ENCODE measurements at places on chromosomes 4 and X.
A peak's percentile ranks its signal among the peaks of the same experiment; 100 is the strongest.

- DNase-seq, result no peak
Measured at GRCh38 chr4:1683261-1683735, 815 bp downstream of the FAM53A start.

DNA sequence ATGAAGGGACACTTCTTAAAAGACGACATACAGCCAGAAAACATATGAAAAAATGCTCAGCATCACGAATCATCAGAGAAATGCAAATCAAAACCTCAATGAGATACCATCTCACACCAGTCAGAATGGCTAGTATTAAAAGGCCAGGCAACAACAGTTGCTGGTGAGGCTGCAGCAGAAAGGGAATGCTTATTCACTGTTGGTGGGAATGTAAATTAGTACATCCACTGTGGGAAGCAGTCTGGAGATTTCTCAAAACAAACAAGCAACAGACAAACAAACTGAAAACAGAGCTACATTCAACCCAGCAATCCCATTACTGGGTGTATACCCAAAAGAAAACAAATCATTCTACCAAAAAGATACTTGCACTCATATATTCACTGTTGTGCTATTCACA lies 197.9 kb downstream of the EVC2 start:
- DNase-seq, result no peak

- no peak for DNase-seq
Measured at GRCh38 chrX:136191171-136191570, 43.8 kb downstream of the FHL1 start.

DNA sequence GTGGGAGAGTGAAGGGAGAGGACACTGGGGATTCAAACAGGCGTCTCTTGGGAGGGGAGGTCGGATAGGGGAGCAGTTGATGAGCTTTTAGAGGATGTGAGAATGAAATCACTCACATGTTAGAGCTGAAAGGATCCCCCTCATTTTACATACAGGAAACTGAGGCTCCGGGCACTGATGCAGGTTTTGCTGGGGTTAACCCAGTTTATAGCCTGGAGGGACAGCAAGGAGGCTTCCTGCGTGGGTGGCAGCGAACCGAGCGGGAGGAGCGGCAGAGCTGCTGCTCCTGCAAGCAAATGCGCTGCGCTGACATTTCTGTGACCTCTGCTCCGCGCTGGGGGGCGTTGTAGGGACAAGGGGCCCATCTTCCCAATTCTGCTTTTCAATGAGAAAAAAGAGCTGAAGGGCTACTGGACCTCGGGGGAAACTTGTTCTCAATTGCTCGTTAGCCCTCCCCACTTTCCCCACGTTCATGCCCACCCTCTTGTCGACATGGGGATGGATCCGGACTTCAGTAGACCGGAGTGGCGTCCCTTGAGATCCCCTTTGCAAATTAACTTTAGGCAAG lies 1.2 kb upstream of the NEUROG2 start:
- no peak for DNase-seq

DNA sequence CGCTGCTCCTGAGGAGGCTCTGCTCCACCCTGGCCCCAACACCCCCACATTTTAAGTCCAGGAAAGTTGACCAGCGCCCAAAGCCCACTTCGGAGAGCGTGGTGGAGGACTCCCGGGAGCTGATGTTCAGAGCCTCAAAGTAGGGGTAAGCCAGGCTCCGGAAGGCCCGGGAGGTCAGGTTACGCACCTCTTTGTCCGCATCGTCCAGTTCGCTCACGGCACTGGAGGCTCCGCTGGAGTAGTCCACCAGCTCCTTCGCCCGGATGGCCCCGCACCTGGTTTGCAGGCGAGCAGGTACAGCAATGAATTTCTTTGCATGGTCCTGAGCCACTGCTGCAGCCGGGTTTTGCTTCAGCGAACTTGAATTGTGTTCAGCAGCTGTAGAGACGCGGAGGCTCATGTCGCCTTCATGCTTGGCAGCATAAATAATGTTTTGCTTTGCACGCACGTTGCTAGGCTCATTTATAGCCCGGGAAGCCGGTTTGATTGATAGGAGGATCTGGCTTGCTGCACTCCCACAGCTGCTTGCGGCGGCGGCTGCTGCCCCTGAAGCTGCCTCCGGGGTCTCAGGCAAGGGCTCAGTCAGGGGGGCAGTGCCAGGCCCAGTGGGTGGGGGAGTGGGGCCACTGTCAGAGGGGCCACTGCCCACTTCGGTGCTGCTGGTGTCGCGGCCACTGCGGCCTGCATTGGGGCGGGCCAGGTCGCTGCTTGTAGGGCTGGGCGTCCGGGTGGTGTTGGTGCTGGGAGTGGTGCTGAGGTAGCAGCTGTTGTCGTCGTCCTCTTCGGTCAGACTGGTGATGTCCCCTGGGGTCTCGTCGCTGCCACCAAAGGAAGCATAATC lies 4.8 kb downstream of the C4orf54 start:
- DNase-seq, result no peak

- DNase-seq, result peak; percentile 38
Measured at GRCh38 chrX:130110379-130111219, at the start of gene ELF4. TSS of gene ELF4 (minus strand) at chrX:130110497. CDS start at chrX:130081330, 29,167 bp downstream.

DNA sequence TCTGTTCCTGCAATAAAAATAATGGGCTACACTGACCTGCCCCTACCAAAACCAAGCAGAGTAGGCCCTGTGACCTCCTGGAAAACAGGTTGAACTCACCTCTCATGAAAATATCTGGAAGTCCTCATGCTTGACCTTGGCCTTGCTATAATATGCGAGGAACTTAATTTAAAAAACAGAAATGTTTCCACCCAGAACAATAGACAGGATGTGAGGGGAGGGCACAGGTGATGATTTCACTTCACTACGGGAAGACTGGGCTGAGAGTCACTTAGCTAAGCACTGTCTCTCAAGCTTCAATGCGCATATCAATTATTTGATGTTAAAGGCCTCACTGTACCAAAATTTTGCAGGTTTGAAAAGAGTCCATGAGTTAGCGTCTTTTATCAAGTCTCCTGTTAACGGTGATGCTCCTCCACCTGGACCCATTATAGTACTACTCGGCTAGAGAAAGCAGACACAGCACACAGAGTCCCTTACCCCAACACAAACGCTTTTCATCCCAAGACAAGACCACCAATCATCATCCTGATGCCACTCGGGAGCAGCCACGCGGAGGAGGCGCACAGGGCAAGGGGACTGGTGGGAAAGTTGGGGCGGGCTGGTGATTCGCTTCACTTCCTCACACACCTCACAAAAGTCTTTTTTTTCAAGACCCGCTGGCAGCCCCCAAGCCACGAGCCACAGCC lies 25.9 kb downstream of the ZNF721 start:
- no peak for DNase-seq

DNA sequence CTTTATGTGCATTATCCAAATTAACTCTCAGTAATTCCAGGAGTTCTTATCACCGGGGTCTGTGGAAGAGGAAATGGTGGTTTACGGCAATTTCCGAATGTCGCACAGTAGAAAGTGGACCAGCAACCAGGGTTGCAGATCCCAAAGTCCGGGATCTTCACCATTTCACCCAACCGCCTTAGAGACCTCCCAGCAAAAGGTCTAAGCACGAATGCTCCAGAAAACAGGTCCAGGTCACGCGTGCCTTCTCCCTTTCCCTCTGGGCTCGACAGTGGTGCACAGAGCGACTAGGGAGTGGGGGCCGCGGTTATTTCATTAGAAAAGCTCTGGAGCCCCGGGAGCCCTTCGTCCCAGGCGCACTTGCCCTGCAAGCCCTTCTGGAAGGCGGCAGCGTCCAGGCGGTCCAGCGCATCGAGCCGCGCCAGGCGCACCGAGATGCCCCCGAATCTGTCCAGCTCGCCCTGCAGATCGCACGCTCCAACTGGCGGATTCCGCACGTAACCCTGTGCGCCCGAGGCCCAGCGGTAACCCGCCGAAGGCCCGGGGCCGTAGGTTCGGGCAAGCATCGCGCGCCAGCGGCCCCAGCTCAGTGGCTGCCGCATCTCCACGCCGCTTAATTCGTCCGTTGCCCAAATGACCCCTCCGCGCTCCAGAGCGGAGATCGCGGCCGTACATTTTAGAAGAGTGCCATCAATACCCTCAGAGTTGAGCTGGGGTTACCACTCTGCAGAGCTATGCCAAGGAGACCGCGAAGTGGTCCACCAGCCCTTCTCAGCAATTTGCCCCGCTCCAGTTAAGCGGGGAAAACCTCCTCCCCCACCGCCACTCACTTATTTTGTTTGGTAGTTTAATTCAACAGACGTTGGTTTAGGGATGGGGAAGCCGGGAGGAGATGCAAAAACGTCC lies at the start of gene NUDT6:
Gene NUDT6, minus strand, starts transcription at position 627 of the 906 bp plus-strand sequence. Its CDS starts 25 bp downstream, at position 602.
- peak; percentile 3 for DNase-seq

DNA sequence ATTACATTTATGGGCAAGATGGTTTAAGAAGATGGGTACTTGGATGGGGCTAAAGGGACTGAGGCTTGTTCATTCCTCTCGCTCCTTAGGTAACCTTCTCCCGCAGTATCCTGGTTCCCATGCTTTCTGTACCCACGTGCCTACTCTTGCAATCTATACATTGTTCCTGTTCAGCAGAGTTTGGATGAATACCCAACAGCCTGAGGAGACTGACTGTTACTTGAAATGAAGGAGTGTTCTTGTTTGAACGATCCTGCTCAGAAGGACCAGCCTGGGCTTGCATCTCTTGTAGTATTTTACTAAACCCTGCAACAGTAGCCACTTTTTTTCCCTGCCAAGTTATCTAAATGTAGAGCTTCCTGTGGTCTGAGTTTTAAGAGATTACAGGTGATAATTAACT lies 33.7 kb upstream of the ADH6 start:
- no peak for DNase-seq

DNA sequence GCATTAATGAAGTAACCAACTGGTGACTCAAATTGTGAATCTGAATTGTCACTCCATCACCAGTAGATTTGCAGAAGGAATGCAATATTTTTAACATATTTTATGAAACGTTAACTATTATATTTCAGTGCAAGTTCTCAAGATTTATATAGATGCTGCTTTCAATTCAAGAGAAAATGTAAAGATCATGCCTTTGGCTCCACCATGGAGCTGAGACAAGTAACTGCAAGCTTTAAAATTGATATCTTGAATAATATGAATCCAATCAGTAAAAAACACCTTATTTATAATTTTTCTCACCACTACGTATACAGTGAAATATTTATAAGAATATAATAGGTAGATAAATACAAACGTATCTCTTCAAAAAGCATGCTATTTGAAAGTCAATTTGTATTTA lies 27.8 kb upstream of the GALNTL6 start:
- DNase-seq, result no peak

- no peak for DNase-seq
Measured at GRCh38 chr4:6851962-6852361, 57.7 kb upstream of the TBC1D14 start.

GRCh38 chr4:112736718-112737135 lies 99.8 kb downstream of the LARP7 start:
- no peak for DNase-seq

DNA sequence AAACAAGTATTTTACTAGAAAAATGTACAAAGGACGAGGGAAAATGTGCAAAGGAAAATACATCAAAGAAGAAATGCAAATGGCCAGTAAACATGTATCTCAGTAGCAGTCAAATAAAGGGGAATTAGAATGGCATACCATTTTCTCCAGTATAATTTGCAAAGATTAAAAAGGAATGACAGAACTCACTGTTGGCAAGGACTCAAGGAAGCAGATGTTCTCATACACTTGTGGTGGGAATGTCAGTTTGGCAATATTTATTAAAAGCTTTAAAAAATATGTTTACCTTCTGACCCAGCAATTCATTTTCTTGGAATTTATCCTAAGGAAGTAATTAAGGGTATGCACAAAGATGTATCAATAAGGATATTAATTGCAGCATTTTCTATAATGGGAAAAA lies 7.6 kb downstream of the CLCN5 start:
- DNase-seq, result no peak
